Kidney (tissue), 22 donors: ENCODE measurements at places on chromosomes 7 and 10. TPM values are rescaled to one million over a fixed set of nuclear protein-coding genes. Genes with fewer than 3 reads are reported as not detected.

The CALML5 gene
- not detected for total RNA-seq

The GPR141 gene
- 3.3 TPM for total RNA-seq

The WNT2 gene
- total RNA-seq: 0.57 TPM

DNA sequence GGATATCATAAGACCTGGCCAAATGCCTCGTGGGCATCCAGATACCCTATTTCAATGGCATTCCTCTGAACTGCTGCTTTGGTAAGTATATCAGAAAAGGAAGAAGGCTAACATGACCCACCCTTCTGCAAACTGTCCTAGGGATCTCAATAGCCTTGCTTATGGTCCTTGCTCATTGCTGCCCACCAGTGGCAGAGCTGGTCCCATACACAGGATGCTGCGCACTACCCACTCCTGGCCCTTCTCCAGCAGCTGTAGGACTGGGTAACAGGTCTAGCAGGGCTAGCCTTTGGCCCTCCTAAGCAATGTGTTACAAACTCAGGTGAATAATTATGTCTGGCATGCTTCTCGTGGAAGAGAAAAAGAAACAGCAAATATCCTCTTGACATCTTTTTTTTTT, 72.5 kb downstream of the C10orf90 start:
- H3K4me3 ChIP-seq: no peak overlapping the region
- no peaks in the 10 kb centered on the region for H3K27me3 ChIP-seq
- no peak overlapping the region for H3K27ac ChIP-seq
- H3K36me3 ChIP-seq: no peaks in the 10 kb centered on the region
- DNase-seq: peak; percentile 27

- no peak overlapping the region for H3K27ac ChIP-seq
- DNase-seq: no peak
- peaks cover 5% of the 10 kb centered on the region for H3K36me3 ChIP-seq
- H3K4me3 ChIP-seq: no peak overlapping the region
- H3K27me3 ChIP-seq: no peaks in the 10 kb centered on the region
These were observed 106.2 kb downstream of the DLG5 start for GRCh38 chr10:77820349-77820748.

DNA sequence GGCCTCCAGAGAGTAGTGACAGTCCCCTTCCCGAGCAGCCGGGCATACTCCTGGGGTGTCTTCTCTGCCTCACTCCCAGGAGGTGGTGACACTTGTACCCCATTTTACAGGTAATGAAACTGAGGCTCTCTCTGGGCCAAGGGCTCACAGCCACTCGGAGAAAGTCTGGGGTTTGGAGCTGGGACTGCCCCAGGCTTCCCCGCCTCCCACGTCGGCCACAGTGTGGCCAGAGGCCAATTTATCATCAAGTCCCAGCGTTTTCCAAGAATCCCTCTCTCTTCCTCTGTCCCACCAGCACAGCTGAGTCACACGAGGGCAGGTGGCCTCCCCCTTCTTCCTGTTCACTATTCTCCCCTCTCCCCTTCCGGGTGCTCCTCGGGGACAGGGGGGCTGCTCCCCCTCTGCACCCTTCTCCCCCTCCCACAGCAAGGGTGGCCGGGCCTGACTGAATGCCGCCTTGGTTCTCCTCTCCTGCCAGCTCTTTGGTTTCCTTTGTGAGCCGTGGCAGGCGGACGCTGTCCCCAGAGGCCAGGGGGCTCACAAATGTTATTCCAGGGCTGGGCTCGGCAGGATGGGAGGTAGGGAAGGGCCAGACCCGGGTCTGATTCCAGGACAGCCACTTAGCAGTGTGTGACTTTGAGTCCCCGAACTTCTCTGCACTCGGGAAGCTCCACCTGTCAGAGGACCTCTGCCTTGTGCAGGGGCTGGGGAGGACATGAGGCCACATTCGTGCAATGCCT, 17.7 kb downstream of the CLIP2 start:
- no peaks in the 10 kb centered on the region for H3K36me3 ChIP-seq
- H3K27ac ChIP-seq: peak overlapping the region; percentile 23
- no peak overlapping the region for H3K4me3 ChIP-seq
- no peaks in the 10 kb centered on the region for H3K27me3 ChIP-seq

DNA sequence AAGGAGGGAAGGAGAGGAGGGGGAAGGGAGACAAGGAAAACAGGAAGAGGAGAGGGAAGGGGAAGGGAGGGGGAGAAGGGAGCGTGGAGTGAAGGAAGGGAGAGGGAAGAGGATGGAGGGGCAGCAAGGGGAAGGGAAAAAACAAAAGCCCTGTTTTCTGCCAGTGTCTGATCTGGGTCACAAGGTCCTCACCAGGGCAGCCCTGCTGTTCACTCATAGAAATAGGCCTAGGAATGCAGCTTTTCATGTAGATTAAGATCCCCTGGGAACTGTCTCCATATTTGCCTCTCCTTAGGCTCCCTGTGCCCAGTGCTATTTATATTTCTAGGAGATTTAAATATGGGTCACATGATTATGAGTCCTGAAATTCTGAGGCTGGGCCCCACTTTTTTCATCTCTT, 790.7 kb downstream of the TNS3 start:
- no peaks in the 10 kb centered on the region for H3K4me1 ChIP-seq
- no peaks in the 10 kb centered on the region for H3K27me3 ChIP-seq
- no peak for DNase-seq
- H3K27ac ChIP-seq: no peak overlapping the region
- H3K36me3 ChIP-seq: no peaks in the 10 kb centered on the region

DNA sequence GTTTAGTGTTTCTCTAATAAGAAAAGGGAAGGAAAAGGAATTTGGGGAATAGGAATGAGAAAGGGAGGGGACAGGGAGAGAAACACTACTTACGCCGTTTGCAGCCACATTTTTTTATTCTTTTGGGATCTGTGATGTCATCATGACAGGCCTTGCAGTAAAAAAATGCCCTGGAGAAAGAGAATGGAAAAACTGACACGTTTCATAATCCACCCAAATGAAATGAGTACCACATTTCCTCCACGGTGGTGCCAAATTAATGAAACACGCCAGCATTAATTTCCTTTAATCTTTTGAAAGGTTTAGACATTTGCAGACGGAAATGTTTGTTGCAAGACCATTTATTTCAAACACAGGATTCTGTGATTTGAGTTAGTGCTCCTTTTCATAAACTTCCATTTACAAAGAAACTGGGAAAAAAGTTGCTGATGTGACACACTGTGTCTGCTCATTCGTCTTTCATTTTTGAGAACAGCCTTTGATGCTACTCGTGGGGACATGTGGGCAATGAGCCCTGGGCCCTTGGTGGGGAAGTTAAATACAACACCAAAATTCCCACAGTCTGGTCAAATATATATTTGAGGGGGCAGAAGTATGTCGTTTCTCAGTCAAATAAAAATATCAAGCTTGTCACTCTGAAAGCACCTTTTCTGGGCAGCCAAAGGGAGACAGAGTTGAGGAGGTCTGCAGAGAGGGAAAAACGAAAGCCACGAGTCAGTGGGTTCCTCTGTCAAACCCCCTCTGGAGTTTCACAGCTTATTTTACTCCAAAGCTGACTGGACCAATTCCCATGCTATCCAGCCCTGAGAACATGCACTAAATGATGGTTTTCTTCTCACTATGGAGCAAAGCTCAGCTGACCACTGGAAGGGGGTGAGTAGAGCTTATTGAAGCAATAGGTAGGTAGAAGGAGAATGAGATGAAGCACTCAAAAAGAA, 625.5 kb downstream of the KCNMA1 start:
- no peaks in the 10 kb centered on the region for H3K4me1 ChIP-seq
- H3K36me3 ChIP-seq: no peaks in the 10 kb centered on the region

- H3K27ac ChIP-seq: no peak overlapping the region
- no peak for DNase-seq
- H3K4me1 ChIP-seq: no peaks in the 10 kb centered on the region
- no peaks in the 10 kb centered on the region for H3K36me3 ChIP-seq
- H3K27me3 ChIP-seq: no peaks in the 10 kb centered on the region
These were observed 247.5 kb downstream of the THSD7A start for GRCh38 chr7:11584406-11585031.

- H3K36me3 ChIP-seq: no peaks in the 10 kb centered on the region
- peaks cover under 1% of the 10 kb centered on the region for H3K4me1 ChIP-seq
- H3K27me3 ChIP-seq: no peaks in the 10 kb centered on the region
- H3K4me3 ChIP-seq: no peak overlapping the region
- H3K27ac ChIP-seq: no peak overlapping the region
These were observed 28.9 kb upstream of the ECHDC3 start for GRCh38 chr10:11713186-11713743.

DNA sequence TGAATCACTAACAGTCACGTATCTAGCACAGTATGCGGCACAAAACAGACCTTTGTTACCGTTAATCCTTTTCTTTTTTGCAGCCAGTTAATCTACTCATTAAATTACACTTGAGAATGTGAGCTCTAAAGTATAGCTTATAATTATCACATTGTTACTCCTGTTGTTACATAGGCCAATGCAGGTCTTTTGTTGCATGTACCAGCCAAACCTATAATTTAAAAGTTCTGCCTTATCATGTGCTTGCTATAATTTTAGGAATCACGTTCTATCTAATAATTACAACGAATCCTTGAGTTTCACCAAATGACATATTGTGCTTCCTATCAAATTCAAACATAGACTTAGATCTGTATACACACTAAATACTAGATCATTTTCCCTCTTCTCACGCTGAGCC, 245.1 kb downstream of the DGKI start:
- no peak for DNase-seq
- H3K4me3 ChIP-seq: no peak overlapping the region
- H3K27me3 ChIP-seq: no peaks in the 10 kb centered on the region
- no peaks in the 10 kb centered on the region for H3K36me3 ChIP-seq
- H3K4me1 ChIP-seq: no peaks in the 10 kb centered on the region

DNA sequence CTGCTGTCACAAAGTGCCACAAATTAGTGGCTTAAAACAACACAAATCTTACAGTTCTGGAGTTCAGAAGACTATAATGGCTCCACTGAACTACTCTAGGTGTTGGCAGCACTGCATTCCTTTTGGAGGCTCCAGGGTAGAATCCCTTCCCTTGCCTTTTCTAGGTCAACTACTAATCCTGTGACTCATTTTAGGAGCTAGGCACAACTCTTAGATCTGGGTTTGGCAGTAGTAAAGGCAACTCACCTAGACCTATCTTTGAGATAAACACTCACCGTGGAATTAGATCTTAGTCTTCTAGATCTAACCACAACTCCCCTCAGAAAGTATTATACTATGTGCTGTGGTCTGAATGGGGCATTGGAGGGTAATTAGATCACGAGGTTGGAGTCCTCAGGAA, 60.4 kb downstream of the ANKIB1 start:
- DNase-seq: no peak
- H3K27ac ChIP-seq: no peak overlapping the region
- H3K4me1 ChIP-seq: peaks cover 15% of the 10 kb centered on the region
- no peak overlapping the region for H3K4me3 ChIP-seq
- no peaks in the 10 kb centered on the region for H3K36me3 ChIP-seq

DNA sequence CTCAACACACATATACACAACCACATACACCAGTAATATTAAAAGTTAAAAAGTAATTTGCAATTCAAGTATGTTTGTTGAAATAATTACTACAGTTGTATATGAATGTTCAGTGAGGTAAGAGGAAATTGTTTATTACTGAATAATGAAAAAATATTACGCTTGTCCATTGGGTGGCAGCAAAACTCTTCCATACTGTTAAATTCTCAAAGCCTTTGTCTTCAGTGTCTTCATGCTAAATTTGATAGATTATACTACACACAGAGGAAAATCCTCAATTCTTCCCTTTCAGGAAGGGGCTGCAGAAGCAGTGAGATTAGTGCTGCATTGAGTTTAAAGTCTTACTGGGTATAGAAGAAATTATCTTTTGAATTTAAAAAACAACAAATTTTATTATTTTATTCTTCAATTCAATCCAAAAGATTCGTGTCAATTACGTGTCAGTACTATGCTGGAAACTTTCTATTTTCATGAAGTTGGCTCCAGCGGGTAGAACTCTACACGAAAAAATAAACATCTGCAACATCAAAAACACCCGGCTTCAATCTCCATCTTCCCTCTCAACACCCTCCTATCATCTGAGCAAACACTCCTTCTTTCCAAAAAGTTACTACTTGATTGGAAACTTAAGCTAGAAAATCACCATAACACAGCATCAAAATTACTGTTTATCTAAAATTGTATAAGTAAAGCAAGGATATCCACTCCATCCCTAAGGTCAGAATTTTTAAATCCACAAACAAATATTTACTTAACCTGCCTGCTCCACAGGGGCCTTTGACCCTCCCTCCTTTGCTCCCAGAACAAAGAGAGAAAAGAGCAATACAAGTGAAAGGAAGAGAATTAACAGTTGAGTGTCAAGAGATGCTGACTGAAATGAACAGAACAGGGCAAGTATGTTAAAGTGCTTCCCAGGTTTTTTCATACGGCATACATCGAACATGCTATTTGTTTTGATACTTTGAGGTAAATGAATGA, 37.0 kb upstream of the TES start:
- H3K36me3 ChIP-seq: no peaks in the 10 kb centered on the region
- no peak for DNase-seq
- no peak overlapping the region for H3K27ac ChIP-seq
- H3K4me3 ChIP-seq: no peak overlapping the region

GRCh38 chr10:69831231-69831855, 29.6 kb downstream of the COL13A1 start:
- no peaks in the 10 kb centered on the region for H3K4me1 ChIP-seq
- H3K27me3 ChIP-seq: no peaks in the 10 kb centered on the region
- H3K36me3 ChIP-seq: no peaks in the 10 kb centered on the region
- H3K4me3 ChIP-seq: no peak overlapping the region
